ENCODE measurements at places on chromosomes 6 and 20.

GRCh38 chr6:157716251-157716995 lies 106.6 kb upstream of the SNX9 start:
- DNase-seq: peak; percentile 35

DNA sequence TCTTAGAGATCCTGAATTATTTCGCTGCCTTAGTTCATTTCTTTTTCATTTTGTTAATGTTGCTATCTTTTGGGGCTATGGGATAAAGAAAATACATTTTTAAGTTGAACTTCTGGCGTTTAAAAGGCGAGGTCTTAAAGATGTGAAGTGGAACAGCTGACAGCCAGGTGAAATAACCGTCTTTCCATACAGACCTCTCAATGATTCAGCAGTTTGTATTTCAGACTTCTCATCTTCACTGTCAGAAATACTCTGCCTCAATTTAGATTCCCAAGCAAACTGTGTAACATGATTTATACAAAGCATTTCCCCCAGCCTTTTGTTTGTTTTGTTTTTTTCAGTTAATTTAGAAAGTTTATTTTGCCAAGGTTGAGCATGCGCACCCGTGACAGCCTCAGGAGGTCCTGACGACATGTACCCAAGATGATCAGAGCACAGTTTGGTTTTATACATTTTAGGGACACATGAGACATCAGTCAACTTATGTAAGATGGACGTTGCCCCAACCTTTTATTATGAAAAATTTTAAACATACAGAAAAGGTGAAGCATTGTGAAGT lies 40.0 kb downstream of the SLC9A8 start:
- no peak for DNase-seq

GRCh38 chr6:78157606-78158005 lies 504.8 kb downstream of the MEI4 start:
- no peak for DNase-seq

GRCh38 chr20:53768329-53768728 lies 174.7 kb upstream of the ZNF217 start:
- DNase-seq: no peak

DNA sequence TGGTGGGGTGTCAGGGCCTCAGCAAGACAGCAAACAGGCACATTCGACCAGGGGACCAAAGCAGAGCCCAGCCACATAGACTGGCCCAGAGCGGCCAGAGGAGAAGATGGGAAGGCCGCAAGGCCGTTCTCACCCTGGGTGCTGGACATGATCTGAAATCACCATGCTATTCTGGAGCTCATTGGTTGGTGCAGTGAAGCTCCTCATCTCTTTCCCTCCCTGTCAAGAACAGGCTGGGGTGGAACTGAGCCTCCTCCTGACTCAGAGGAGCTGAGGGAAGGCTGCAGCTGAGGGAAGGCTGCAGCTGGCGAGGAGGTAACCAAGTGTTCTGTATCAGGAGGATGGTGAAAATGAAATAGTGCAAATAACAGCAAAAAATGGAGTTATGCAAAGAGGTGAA lies 80.0 kb downstream of the AKAP7 start:
- DNase-seq: no peak

DNA sequence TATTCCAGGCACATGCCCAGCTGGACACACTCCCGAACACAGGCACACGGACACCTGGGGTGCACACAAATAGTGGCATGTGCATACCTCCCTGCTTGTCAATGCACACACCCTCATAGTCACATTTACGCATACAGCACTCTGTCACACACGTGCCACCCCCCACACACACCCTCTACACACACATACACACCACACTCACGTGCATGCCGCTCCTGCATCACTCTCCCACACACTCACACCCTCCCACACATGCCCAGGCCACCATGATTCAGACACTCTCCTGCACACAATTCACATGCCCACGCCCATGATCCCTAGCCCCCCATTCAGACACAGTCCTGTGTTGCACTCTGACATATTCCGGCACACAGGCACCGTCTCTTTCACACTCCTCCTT lies 13.0 kb downstream of the SIRPA start:
- no peak for DNase-seq

DNA sequence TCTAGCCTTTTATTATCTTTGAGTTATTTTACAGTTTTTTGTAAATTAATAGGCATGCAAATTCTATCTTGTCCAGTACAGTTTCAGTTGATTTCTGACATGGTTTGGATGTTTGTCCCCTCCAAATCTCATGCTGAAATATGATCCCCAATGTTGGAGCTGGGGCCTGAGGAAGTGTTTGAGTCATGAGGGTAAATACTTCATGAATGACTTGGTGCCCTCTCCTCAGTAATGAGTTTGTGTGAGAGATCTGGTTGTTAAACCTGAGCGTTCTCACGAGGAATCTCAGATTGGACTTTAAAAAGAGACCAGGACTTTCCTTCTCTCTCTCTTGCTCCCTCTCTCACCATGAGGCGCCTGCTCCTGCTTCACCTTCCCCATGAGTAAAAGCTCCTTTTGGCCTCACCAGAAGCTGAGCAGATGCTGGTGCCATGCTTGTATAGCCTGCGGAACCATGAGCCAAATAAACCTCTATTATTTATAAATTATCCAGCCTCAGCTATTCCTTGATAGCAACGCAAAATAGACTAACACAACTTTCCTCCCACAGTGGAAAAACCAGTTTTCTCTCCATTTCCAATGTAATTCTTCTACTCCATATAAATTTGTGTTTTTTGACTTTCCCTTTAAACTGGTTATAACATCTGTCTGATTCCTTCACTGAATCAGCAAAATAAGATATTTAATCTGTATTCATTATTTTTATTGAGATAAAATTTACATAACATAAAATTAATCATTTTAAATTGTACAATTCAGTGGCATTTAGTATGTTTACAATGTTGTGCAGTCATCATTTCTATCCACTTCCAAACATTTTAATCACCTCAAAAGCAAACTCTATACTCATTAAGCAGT lies 78.7 kb upstream of the PRSS16 start:
- DNase-seq: no peak

- DNase-seq: no peak
Observed at GRCh38 chr6:25008707-25009392, 73.1 kb upstream of the RIPOR2 start.

GRCh38 chr6:24660105-24660504 lies 6.6 kb downstream of the TDP2 start:
- DNase-seq: no peak

DNA sequence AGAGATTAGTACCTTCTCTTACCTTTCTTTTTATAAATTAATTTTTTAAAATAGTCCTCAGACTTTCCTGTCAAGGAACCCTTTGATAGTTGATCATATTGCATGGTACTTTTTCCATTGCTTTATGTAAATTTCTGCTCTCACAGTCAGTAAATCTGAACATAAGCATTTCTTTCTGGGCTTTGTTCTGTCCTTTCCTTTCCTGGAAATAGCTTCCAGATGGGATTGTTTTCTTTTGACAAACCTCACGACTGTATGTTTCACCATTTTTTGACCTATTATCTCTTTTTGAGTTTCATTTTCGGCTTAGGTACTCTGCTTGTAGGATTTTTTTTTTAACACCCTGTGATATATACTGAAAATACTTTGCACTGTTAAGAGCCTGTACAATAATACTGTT lies 32.6 kb downstream of the UTRN start:
- DNase-seq: no peak

DNA sequence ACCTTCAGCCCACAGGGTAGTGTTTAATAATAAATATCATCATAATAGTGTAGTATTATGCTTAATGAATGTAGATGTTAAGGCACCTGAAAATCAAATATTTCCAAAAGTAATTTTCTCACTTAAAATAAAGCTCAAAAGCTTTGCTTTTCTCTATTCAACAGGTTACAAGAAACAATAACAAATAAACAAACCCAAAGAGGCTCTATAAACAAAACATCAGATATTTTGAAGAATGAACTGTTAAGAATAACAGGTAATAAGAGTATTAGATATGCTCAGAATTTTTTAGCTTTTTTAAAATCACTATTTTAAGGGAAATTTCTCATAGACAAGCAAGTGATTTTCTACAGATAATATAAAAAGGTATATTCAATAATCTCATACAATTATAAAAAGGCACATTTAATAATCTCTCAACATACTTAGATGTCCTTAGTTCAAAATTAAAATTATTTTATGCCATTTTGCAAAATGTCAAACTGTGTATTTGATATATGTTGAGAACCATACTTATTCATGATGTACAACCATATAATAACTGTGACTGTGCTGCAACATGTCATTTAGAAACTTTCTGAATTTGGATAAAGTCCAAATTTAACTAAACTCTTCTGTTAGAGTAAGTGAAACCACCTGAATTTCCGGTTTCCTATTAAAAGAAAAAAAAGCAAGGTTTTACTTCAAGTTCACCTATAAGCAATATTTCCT lies 35.8 kb downstream of the PHIP start:
- DNase-seq: no peak

DNA sequence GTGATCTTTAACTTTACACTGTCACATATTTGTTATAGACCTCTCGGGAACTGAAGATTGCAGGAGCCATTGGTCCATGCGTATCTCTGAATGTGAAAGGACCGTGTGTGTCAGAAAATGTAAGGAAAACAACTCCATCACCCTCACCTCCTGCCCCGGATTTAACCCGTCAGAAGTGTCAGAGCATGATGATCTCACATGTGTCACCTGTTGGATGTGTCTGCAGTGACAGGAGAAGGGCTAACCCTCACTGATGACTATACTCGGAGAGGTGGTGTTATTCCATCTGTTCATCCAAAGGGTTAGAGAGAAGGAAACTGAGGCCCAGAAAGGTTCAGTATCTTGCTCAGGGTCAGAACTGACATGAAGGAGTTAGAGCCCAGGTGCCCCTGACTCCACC lies 24.9 kb downstream of the SEC23B start:
- DNase-seq: no peak

DNA sequence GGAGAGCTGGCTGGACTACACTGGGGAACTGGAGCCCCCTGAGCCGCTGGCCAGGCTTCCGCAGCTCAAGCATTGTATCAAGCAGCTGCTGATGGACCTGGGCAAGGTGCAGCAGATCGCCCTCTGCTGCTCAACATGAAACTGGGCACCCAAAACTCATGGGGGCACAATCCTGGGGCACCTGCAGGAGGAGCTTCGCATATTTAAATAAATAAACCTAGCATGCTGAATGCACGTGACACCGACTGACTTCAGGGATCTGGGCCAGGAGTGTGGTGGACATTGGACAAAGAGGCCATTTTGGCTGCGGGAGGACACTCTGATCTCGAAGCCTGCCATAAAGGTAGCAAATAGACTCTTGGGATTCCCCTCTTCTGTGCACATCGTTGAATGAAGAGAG lies 6.8 kb downstream of the SCAND1 start:
- DNase-seq: no peak
